ENCODE measurements at places on chromosomes 7 and 10.

GRCh38 chr7:131016230-131016629 lies 282.2 kb upstream of the KLF14 start:
- DNase-seq = no peak

DNA sequence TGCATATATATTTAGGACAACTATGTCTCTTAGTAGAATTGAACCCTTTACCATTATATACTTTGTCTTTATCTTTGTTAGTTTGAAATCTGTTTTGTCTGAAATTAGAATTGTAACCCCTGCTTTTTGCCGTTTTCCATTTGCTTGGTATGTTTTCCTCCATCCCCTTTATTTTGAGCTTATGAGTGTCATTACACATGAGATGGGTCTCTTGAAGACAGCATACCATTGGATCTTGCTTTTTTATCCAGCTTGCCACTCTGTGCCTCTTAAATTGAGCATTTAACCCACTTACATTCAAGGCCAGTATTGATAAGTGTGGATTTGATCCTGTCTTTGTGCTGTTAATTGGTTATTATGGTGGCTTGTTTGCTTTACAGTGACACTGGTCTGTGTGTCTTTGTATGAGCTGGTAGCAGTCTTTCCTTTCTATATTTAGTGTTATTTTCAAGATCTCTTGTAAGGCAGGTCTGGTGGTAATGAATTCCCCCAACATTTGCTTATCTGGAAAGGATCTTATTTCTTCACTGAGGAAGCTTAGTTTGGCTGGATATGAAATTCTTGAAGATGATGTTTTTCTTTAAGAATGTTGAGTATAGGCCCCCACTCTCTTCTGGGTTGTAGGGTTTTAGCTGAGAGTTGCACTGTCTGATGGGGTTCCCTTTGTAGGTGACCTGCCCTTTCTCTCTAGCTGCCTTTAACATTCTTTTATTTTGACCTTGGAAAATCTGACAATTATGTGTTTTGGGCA lies 149.5 kb downstream of the AHR start:
- no peak for DNase-seq

DNA sequence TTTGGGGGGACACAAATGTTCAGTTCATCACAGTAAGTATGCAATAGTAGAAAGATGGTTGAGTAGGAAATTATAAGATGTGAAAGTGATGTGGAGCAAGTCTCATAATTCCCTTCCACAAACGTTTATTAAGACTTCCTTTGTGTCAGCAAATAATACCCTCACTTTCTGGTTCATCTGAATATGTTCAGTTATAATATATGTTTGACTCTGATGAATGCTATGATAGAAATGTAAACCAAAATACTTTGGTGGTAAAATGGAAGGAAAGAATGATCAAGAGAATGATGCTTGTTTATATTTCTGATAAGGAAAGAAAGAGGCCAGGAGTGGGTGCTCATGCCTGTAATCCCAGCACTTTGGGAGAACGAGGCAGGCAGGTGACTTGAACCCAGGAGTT lies 111.7 kb upstream of the PLXDC2 start:
- no peak for DNase-seq

DNA sequence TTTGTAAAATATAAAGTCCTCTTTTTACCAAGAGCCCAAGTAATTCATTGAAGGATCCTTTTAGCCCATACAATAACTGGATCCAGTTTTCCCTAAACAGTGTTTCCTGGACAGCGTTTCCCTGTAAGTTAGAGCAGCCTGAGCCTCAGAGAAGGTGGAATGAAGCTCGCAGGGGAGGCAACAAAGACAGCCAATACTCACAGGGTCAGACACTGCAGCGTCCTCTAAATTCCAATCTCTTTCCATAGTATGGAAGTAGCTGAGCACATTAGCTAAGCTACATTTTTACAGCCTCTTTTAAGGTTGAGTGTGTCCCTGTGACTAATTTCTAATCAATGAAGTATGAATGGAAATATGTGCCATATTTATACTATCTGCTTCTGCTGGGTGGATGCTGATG lies 193.5 kb downstream of the GRM3 start:
- no peak for DNase-seq

DNA sequence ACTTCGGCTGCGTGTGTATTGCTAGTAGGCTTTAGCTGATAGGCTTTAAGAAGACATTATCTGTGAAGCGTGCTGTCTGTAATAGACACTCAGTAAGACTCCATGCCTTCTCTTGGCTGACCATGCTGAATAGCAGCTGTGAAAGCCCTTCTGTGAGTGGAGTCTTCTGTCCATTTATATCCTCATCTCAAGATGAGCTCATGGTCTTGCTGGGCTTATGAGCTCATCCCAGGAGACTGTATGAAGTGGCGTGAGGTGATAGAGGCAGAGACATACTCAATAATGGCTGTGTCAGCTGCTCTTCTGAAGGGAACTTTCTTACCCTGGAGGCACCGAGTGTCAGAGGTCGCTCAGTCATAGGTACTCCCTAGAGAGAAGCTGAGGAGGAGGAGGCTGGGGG lies 111.5 kb downstream of the SH2D4B start:
- no peak for DNase-seq
